Cortex of kidney (tissue), 1 donor: ENCODE measurements at places on chromosomes 3 and 15.

DNA sequence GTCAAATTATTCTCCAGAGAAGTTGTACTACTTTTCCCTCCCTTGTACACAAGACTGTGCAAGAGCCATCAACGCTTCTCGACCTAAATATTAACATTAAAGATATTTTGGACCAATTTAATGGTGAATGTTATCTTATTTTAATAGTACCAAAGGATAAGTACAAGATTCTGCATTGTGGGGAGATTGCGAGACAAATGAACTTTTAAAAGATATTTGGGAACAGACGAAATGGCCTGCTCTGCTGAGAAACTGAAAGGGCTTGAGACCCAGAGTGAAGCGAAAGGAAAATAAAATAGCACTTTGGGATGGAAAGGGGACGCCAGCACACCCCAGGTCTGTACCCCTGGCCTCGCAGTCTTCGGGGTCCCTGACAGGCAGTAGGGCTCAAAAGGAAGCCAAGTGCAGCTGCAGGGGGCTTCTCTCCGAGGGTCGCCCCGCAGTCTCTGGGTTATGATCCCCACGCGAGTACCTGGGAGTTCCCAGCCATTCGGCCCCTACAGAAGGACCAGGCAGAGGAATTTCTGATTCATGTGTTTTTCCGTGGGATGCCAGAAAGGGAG, 97.6 kb upstream of the VGLL3 start:
- no peak for DNase-seq

DNA sequence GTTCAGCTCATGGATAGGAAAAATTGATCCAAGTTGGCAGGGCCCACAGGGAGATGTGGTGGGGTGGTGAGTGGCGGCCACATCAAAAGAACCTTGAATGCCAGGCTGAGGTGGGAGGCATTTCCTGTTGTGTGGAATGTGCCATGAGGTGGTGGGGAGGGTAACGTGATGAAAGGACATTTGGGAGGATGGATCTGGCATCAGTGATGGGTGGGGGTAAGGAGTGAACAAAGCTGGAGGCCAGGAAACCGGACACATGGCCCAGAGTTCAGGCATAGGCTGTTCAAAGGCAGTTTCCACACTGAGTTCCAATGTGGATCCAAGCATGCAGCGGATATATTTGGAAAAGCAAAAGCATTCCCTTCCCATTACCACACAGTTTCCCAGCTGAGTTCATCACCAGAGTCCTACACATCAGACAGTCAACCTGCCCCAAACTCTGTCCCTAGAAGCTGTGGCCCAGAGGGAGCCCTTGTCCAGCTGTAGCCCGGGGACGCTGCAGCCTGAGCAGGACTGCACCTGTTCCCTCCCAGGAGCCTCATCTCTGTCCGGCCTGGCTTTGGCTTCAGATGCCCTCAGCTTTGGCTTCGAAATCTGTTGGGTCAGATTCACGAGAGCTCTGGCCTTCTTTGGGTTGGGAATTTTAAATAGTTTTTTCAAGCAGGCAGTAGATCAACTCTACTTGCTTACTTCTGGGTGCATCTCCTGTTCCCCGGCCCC, 37.8 kb upstream of the GOLGA6B start:
- no peak for DNase-seq

DNA sequence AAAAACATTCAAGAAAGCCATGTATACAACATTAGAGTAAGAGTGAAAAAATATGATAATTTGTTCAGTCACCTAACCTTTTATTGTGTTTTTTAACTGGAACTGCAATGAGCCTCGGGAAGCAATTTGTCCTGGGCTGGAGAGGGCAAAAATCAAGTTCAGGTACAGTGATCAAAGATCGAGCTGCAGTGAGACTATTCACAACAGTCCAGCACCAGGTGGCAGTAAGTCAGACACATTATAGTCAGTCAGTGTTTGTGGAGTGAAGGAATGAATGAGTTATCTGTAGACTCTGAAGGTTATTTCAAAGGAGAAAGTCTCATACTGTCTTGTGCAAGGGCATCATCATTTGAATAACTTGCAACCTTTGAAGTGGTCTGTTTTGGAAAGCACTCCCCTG, 116.6 kb downstream of the CHDH start:
- DNase-seq = no peak

GRCh38 chr15:38421069-38421690, 32.7 kb upstream of the FAM98B start:
- no peak for DNase-seq

- DNase-seq = no peak
These were observed 6.1 kb downstream of the PPCDC start for GRCh38 chr15:75029378-75030022.

DNA sequence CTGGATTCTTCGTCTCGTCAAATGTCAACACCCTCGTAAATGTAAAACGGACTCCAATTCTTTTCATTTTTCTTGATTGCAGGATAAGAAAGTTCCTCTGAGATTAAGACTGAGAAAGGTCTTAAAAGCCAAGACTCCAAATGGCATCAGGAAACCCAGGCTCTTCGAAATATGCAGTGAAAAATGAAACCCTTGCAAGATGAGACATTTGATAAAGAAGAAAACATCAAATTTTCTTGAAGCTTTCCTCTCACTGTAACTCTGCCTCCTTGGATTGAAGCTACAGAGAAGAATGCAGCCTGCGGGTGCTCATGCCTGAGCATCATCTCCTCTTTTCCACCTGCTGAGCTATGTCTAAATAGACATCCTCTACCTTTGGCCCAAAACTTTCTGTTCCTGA, 342.4 kb upstream of the THBS1 start:
- DNase-seq = no peak

GRCh38 chr3:112136959-112137693, 4.1 kb upstream of the GCSAM start:
- no peak for DNase-seq

DNA sequence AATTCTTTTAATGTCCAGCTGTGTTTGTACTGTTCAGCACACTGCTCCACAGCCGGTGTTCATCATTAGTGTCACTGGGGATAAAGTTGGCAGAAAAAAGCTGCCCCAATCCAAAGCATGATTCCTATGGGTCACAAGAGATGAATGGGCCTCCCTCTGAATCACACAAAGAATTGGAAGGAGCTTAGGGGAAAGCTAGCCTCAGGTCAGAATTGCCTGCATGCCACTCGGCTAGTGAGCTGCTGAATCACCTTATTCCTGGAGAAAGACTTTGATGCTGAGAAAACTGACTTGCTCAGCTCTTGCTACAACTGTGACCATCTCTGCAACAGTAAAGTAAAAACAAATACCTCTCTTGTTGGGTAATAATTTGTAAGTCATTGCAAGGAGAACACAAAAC, 3.5 kb downstream of the CCK start:
- no peak for DNase-seq

- no peak for DNase-seq
These were observed 213.0 kb downstream of the PDCD6IP start for GRCh38 chr3:34011171-34012101.

- no peak for DNase-seq
These were observed 272.4 kb upstream of the COL8A1 start for GRCh38 chr3:99365979-99366378.

- DNase-seq = no peak
These were observed 159.8 kb downstream of the MBNL1 start for GRCh38 chr3:152428577-152428976.

DNA sequence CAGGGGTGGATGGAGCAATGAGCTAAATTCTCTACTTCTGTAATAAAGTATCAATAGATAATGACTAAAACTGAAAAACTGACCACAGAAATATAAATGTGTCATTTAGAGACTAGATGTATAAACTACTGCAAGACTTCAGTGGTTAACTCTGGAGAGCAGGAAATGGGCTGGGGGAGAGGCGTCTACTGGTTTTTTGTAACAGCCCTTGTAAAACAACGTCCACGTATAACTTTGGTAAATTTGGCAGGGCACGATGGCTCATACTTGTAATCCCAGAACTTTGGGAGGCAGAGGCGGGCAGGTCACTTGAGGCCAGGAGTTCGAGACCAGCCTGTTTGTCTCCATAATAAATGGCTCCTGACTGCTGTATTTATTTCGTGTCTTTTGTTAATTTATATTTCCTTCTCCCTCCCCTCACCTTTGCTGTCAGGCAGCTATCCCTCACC, 12.5 kb downstream of the RAB27A start:
- no peak for DNase-seq

GRCh38 chr3:43506644-43507043, 115.2 kb downstream of the ANO10 start:
- DNase-seq = no peak

- no peak for DNase-seq
These were observed 10.5 kb upstream of the SLITRK3 start for GRCh38 chr3:165206454-165207266.

DNA sequence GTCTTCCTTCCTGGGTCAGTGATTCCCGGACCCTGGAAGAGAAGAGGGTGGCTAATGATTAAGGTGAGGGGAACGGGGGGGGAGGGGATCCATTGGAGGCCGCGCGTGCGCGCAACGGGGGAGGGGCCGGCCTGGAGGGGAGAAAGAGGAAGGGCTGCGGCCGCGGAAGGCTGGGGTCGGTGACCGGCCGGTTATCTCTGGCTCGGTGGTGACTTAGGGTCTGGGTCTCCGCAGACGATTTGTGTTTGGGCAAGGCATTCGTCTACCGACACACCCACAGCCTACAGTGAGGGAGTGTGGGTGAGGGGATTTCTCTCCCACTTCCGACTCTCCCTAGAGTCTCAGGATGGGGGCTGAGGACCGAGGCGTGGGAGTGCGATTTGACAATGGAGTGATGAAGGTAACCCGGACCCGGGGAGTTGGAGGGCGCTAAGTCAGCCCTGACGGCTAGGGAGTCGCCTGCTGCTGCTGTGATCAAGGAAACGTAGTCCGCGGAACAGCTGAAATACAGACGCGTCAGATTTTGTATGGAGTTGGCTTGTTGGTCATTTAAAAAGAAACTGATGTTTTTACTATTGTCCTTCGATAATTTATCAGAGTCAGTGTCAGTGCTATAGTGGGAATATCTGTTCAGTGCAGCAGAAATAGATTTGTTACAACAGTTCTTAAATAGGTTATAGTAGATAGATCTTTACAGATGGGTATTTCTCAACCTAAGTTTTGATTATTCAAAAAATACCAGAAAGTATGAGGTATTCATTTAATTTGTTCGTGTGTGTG, 733 bp downstream of the RNF111 start:
- DNase-seq = no peak

- no peak for DNase-seq
These were observed 141.7 kb upstream of the MBNL1 start for GRCh38 chr3:152127058-152127457.

- no peak for DNase-seq
These were observed 23.9 kb downstream of the VGLL3 start for GRCh38 chr3:86967062-86967461.

DNA sequence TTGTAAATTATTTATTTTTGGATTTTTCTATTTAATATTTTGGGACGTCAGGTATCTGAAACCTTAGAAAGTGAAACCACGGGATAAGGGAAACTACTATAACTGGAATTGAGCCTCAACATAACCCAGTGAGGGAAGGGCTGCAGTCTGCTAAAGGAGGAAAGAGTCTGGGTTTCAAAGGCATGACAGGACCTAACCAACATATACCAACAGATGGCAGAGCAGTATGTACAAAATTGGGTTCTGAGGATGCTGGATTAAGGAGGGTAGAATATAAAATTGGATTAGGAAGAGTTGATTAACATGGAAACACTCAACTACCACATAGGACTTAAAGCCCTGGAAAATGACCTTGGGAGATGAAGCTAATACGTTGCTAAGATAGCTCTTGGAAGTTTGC, 603.5 kb downstream of the MECOM start:
- no peak for DNase-seq
